ENCODE measurements at places on chromosomes 3 and 15.
A peak's percentile ranks its signal among the peaks of the same experiment; 100 is the strongest.

- DNase-seq: no peak
Measured at GRCh38 chr15:66019368-66019767, 150.1 kb downstream of the RAB11A start.

- no peak for DNase-seq
Measured at GRCh38 chr3:162168715-162169114, 672.1 kb downstream of the OTOL1 start.

- no peak for DNase-seq
Measured at GRCh38 chr15:75109736-75110130, 86.3 kb downstream of the PPCDC start.

DNA sequence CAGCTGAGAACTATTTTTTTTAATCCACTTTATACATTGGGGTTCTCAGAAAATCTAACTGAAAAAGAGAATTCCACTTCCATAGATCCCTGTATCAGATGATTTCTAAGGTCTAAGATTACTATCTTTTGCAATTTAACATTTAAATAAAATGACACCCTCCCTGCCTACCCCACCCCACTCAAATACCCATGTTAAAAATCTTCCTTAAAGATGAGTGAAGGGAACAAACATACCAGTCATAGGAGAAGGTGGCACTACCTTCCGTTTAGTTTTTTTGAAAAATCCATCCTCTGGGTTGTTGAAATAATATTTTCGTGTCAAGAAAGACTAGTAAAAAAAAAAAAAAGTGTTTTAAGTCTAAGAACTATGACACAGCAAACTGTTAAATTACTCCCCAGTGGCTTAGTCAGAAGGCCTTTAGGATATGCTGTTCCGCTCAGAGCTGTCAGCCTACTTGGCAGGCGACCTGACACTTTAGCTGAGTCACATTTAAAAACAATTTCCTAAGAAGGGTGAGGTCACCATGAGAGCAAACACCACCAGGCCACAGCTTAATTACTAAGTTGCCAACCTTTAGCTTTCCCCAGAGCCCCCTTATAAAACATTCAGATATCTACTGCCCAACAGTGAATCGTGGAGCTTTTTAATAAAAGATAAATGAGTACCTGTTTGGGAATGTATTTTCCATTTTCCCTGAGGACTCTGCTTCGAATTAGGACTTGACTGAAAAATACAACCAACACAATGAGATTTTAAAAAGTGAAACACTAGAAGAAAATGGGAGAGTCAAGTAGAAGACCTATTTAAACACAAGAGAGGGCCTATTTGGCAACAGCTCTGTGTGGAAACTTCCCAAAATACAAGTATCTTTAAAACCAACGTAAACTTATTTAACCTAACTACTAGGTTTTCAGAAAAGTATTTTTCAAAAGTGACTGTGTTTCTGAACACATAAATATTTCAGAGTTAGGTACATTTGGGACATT is 9.6 kb downstream of the EMC3 start:
- DNase-seq: peak; percentile 99

DNA sequence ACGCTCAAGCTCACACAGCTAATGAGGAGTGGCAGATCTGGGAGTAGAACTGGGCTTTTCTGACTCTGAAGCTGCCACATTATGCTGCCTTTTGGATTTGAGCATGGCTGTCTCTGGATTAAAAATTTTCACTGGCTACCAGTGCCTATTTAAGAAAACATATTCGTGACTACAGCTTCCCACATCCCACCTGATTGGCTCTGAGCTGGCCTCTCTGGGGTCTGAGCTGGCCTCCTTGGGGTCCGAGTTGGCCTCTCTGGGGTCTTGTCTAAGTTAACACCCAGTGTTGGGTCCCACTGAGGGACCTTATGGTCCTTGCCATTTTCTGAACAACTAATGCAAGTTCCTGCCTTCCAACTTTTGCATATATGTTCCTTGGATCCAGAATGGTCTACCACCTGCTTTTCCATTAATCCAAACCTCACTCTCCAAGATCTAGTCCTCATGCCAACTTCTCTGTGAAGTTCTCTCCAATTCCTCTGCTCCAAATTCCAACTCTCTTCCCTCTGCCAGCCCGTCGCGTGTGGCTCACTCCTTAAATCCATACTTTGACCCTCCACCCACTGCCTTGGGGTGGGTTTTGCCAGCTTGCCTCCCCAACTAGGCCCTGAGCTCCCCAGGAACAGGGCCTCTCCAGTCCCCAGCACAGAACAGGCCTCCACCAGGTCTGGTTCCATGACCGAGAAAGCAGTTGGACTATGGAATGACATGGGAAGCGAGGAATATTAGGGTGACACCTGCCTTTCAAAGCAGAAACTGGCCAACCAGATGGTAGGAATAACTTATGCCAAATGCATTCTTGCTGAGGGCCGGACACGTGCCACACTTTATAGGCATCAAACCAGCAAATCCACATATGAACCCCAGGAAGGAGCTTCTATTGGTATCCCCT is 42.5 kb downstream of the ATP2B2 start:
- no peak for DNase-seq
